ENCODE measurements at places on chromosomes 5 and 9.

DNA sequence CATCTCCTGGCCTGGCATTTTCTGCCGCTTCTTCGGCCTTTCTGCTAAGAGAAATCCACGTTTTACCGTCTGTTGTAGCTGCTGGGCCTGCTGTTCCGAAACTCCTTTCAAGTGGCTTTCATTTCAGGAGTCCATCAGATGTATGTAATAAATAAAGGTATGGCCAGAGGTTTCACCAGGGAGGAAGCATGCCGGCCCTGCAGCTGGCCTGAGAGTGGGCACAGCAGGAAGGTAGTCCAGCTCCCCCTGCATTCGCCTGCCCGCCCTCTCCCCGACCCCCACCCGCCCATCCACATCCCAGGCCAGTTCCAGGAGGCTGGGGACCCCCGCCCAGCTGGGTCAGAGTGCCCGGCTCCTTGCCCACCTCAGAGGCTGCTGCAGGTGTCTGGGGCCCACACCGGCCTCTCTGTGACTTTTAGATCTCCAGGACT lies 46.4 kb upstream of the EXOC3 start:
- no peak for DNase-seq

GRCh38 chr5:123450640-123451039 lies 27.4 kb upstream of the CEP120 start:
- no peak for DNase-seq

DNA sequence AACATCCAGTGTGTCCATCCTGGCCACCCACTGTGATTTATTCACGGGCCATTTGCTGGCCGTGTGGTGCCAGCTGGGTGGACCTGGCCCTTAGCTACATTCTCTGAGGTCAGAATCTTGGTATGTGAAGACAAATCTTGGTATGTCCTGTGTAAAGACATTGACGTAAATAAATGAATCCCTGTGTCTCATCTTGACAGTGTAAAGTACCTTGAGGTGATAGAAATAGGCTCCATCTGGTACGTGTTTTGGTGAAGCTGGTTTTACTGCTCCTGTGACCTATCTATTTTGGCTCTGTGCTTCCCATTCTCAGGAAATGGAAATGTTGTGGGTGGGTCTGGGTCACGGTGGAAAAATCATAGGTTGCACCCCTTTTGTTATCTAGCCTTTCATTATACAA lies 245.4 kb upstream of the ANKH start:
- DNase-seq, result no peak

DNA sequence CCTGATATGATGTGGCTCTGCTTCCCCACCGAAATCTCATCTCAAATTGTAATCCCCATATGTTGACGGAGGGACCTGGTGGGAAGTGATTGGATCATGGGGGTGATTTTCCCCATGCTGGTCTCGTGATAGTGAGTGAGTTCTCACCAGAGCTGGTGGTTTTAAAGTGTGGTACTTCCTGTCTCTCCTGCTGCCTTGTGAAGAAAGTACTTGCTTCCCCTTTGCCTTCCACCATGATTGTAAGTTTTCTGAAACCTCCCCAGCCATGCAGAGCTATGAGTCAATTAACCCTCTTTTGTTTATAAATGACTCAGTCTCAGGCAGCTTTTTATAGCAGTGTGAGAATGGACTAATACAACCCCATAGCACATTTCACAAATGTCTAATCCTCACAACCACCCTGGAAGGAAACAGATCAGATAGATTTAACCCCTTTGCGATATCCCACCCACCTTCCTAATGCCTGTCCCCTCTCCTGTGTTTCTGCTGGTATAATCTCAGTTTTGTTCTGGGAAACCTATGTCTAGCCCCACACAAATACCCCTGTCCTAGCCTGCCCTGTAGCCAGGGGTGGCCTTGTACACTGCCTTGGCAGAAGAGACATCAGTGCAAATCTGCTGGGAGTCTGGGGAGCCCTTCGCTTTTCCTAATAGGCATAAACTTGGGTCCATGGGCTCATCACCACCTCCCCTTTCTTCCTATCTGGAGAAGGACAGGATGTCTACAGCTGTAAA lies 157.0 kb upstream of the RAI14 start:
- peak; percentile 83 for DNase-seq

DNA sequence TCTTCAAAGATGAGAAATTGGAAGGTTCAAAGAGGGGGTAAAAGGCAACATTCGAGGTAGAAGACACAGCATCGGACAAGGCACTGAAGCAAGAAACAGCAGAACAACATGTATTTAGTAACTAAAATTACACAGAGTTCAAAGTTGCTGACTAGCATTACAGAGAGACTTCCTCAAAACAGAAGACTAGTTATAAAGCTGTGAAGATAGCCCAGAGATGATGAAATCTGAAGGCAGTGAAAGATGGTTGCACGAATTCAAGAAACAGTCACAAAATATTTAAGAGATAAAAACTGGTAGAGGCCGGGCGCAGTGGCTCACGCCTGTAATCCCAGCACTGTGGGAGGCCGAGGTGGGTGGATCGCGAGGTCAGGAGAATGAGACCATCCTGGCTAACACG lies 16.3 kb downstream of the MAPKAP1 start:
- DNase-seq, result no peak

- peak; percentile 79 for DNase-seq
Observed at GRCh38 chr5:72281764-72282499, 38.1 kb downstream of the MRPS27 start.

- no peak for DNase-seq
Observed at GRCh38 chr9:28293369-28294090, 720.2 kb upstream of the C9orf72 start.

DNA sequence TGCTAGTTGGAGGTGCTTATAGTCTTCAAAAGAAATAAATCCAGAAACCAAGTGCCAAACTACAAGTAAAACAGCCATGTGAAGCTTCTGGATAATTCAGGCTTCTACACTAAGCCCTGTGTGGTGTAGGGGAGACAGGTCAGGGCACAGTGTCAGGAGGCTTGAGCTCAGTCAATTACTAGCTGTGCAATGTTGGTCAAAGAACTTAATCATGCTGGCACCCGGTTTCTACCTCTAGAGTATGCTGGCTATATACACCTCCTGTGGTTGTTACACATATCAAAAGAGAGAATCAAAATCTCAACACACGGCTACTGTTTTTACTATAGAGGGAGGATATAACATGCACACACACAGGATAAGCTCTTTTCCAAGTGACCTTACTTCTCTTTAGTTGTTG lies 469.7 kb upstream of the ZNF462 start:
- no peak for DNase-seq

- no peak for DNase-seq
Observed at GRCh38 chr9:536597-537511, 304.6 kb upstream of the DMRT1 start.

DNA sequence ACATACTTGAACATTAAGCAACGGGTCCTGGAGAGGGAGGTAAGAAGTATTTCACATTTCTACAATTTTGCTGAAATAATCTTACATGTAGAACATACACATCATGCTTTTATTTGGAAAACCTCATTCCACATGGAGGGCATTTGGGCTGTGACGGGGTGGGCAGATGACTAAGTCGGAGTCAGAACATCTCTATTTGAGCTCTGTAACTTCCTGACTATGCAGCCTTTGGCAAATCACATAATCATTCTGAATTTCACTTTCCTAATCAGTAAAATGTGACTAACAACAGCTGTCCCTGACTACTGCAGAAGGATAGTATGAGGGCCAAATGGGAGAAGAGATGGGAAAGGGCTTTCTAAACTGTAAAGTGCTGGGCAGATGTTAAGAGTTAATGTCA lies 17.1 kb upstream of the IL6ST start:
- DNase-seq, result peak; percentile 90

- DNase-seq, result no peak
Observed at GRCh38 chr5:56938858-56939257, 13.1 kb downstream of the MIER3 start.

DNA sequence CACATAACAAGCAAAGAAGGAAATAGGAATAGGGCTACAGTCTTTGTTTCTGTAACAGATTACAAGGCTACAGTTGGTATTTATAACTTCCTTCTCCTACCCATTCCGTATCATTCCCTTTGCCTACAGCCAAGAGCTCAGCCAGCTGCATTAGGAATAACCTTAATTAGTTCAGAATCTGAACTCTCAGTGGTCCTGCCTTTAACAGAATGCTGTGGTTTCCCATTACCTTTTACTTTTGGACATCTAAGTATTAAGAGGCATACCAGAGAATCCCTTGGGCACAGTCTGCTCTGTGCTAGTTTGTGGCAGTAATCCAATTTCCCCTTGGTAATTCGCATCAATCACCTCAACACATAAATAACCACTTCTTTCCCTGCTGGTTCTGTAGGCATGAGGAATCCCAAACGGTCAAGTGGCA lies 44.2 kb downstream of the PKD2L2 start:
- DNase-seq, result peak; percentile 47

DNA sequence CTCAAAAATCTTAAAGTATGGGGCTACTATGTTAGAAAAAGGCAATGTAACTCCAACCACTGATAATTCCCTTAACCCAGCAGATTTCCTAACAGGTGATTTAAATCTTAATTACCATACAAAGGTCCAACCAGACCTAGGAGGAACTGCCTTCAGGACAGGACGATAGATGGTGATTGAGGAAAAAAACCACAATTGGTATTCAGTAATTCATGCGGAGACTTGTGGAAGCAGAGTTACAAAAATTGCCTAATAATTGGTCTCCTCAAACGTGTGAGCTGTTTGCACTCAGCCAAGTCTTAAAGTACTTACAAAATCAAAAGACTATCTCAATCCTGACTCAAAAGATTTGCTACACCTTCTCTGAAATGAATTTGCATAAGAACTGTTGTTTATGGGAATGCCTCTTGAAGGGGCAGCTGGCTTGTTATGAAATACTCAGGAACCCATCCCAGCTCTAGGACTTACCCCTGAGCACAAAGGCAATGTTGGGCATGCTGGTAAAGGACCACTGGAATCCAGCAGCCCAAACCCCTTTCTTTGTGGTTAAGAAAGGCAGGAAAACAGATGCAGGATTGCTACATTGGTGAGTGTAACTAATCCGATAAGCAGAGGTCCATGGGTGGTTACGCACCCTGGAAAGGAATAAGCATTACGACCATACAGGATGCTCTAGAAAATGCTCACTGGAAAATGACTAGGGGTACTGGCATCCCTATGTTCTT lies 26.7 kb upstream of the EPB41L4A start:
- DNase-seq, result no peak

DNA sequence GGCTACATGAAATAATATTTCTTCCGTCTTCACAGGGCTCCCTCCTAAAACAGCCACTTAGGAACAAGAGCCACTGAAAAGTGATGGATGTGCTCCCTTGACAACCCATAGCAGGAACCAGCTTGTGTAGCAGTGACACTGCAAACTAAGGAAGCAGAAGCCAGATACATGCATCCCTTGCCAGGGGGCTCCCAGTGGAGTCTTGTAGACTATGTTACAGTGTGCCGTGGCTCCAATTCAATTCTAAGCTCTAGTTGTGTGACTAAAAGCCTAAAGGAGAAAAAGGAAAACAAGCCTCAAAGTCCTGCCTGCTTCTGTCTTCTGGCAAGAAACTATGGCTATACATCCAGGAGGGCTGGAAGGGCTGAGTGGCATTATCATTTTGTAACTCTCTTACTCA lies 12.2 kb upstream of the TAF1L start:
- no peak for DNase-seq

DNA sequence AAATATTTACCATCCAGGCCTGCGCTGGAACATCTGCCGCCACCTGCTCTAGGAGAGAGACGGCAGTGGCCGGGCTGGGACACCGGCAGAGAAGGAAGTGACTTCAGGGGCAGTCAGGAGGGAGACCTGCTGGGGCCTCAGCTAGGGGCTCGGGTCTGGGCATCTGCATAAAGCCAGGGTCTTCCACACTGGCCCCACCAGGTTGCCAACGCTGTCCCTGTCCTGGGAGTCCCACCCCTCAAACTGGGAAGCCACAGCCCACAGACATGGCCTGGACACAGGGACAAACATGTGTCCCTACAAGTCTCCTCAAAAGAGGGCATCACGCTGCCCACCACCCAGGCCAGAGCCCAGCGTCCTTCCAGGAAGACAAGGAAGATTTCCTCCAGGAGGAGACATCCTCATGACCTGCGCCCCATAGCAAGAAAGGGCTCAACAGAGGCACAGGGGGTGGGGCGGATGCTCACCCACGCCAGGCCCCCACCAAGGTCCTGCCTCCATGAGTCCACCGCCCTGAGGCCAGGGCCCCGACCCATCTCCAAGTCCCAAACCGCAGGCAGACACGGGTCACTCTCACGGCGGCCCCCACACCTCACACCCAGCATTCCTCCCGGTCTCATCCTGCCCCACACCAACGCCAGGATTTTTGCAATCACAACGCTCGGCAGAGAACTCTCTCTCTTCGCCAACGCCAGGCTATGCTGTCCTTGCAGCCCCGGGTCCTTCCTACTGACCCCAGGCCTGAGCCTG lies 9.0 kb downstream of the VAV2 start:
- no peak for DNase-seq

- DNase-seq, result peak; percentile 93
Observed at GRCh38 chr5:173764332-173765028, 123.7 kb upstream of the CPEB4 start.

GRCh38 chr9:18492612-18493011 lies 18.7 kb downstream of the ADAMTSL1 start:
- DNase-seq, result no peak

DNA sequence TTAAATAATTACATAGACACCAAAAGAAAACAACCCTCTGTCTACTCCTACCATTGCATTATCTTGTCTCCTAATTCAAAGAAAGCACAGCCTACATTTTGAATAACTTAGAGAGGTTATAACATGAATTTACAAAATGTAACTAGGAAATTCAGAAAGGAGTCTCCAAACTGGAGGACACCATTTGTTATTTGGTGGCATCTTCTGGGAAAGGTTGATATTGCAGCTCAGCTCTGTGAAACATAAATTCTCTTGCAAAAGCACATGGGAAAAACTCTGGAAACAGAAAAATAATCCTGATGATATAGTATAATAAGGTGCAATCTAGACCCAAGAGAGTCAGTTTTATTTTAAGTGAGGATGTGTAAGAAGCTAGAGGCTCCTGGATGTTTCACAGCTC lies 215.3 kb downstream of the MLLT3 start:
- no peak for DNase-seq

DNA sequence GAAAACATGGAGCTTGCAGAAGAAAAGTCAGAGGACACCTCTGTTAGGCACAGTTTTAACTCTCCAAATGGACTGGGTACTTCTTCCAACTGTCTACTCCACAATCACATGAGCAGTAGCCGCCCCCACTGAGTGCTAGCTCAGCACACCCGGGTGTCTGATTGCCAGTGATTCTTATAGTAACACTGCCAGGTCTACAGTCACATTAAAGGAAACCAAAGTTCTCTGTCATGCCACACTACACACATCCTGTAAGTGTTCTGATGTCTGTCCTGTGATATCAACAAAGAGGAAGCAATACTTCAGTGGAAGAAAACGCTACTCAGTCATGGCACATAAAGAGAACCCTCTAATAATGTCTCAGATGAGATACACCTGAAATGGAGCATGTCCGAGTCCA lies at the start of gene HAVCR2:
Gene HAVCR2 (minus strand): TSS at position 69 of the 400 bp plus-strand sequence. CDS start 61 bp downstream, at position 8.
- DNase-seq, result no peak

All from astrocyte (in vitro differentiated cells and primary cell).